ENCODE measurements at places on chromosomes 3 and 15. TPM values are rescaled to one million over a fixed set of nuclear protein-coding genes. Genes with fewer than 3 reads are reported as not detected.

Gene MORC1
- not detected for total RNA-seq

Gene CYP19A1
- total RNA-seq: not detected

Gene CSNK1G1
- total RNA-seq: 19.6 TPM

Gene CCDC174
- total RNA-seq: 14.7 TPM

Gene CISH
- 2.7 TPM for total RNA-seq

Gene AMIGO3
- total RNA-seq: not detected

Gene USP13
- total RNA-seq: 24.7 TPM

DNA sequence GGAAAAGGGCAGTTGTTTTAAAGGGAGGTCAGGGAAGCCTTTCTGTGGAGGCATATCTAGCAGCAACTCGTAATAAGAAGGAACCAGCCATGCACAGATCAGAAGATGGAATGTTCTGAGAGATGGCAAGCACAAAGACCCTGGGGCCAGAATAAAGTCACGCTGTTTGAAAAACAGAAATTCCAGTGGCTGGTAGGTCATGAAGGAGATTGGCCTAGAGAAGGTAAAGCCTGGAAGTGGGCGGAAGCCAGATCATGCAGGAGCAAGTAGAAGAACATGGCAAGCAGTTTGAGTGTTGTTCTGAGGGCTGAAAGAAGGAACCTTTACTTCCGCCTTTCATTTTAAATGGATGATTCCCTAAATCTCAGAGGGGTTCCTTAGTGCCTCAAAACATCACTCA is 208.1 kb upstream of the PPP2R3A start:
- no peak for DNase-seq

DNA sequence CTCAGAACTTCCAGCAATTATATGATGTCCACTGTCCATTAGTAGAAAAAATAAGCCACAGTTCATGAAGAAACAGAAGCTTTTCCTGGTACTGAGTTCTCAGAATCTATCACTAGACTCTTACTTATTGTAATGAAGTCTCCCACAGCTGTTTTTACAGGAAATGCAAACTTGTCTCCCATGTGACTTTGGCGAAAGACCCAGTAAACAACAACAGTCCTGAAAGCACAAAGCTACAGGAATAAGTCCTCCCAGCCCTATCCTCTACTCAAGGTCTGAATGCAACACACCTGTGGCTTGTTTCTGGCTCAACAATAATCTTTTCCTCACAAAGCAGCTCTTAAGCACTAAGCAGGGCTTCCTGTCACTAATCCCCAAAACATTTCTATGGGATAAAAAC is 55.9 kb downstream of the EOMES start:
- DNase-seq: no peak

GRCh38 chr15:77069521-77070121 is 1.3 kb downstream of the TSPAN3 start:
- DNase-seq: no peak

GRCh38 chr15:77630956-77631744 is 1.6 kb downstream of the LINGO1 start:
- no peak for DNase-seq

- DNase-seq: peak; percentile 27
Observed at GRCh38 chr15:73989001-73989798, 2.9 kb downstream of the STOML1 start.

DNA sequence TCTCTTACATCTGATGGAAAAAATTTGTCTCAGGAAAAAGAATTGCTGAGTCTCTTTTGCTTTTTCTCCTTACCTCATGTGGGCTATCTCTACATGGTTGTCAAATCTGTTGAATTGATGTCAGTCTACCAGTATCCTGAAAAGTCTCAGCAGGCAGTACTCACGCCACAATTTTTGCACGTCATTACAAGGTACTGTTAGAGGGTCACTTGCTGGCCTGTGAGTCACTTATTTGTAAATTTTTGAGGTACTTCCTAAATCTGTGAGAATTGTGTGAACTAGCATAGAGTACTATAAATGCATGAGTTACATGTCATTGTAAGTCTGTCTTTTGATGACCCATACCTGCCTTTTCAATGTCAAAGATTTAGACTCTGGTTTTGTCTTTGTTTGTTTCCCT is 15.9 kb downstream of the HPS3 start:
- DNase-seq: no peak

DNA sequence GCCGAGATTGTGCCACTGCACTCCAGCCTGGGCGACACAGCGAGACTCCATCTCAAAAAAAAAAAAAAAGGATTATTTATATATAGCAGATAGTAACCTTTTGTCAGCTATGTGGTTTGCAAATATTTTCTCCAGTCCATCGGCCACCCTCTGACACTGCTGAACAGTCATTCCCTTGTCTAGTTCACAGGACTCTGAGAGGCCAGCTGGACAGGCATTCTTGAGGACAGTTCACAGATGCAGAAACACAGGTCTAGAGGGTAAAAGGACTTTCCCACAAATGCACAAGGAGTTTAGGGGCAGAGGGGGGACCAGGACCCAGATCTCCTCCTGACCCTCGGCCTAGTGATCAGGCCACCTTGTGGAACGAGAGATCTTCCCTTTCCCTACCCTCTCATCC is 7.5 kb upstream of the TMEM40 start:
- DNase-seq: no peak

GRCh38 chr3:31232055-31233025 is 300.4 kb upstream of the STT3B start:
- DNase-seq: no peak

DNA sequence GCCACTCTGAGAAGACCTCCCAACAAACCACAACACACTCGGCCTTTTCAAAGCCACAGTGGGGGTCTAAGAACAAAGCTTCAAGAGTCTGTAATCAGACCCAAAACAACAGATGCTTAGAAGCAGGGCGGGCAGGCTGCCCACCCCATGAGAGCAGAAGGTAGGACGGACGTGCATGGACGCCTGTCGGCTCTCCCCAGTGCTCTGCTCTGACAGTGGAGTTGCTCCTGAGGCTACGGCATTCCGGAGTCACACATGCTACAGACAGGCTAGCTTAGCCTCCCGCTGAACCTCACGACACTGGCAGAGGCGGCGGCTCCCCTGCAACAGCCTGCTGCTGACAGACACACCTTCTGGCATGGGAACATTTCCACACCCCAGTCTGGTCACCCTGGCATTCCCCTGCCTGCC is 33.5 kb downstream of the SLCO2A1 start:
- no peak for DNase-seq

DNA sequence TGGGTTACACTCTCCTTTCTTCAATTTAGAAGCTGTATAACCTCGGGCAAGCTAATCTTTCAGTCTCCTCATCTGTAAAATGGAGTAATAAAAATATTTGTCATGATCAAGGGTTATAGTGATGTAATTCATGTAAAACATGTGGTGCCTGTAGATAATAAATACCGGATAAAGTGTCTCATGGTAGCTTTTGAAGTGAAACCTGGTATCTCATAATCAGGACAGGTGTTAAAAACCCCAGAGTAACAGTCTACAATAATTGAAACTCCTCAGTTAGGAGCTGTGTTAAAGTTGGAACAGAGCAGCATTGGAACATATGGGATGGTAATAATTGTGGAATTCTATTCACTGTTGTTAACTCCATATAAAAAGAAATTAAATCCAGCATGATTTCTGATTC is 884 bp upstream of the KNL1 start:
- no peak for DNase-seq

- DNase-seq: no peak
Observed at GRCh38 chr3:107401301-107401700, 24.1 kb downstream of the CCDC54 start.

DNA sequence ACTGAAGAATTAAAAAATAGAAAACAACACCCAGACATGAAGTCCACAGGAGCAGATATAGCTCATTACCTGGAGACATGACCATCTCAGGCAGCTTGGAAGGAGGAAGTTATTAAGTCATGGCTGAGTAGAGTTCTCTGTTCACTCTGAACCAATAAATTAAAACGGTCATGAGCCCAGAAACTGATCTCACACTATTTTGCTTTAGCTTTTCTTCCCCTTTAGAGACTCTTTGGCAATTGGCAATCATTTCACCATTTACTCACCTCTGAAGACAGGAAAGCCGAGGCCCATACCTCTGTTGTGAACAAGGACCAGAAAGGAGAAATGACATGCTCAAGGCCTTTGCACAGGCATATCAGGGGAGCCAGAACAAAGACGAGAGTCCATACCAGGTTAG is 26.6 kb downstream of the CLDN18 start:
- DNase-seq: no peak

- DNase-seq: no peak
Observed at GRCh38 chr15:51497806-51498205, 124.8 kb downstream of the DMXL2 start.

DNA sequence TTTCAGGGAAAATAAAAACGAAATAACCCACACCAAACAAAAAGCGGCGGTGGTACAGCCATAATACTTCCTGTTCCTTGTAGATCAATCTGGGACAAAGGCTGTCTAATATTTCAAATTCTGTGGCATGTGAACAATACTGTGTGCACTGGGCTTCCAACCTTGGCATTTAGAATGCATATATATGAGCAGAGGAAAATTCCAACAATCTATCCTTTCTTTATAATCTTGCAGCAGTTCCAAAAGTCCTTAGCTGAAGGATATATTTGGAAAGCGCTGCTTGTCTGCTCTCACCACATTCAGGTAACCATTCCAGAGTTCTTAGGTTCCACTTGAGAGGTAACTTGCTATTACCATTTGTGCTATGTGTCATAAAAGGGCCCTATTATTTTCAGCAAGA is 231.8 kb downstream of the RBMS3 start:
- DNase-seq: no peak

DNA sequence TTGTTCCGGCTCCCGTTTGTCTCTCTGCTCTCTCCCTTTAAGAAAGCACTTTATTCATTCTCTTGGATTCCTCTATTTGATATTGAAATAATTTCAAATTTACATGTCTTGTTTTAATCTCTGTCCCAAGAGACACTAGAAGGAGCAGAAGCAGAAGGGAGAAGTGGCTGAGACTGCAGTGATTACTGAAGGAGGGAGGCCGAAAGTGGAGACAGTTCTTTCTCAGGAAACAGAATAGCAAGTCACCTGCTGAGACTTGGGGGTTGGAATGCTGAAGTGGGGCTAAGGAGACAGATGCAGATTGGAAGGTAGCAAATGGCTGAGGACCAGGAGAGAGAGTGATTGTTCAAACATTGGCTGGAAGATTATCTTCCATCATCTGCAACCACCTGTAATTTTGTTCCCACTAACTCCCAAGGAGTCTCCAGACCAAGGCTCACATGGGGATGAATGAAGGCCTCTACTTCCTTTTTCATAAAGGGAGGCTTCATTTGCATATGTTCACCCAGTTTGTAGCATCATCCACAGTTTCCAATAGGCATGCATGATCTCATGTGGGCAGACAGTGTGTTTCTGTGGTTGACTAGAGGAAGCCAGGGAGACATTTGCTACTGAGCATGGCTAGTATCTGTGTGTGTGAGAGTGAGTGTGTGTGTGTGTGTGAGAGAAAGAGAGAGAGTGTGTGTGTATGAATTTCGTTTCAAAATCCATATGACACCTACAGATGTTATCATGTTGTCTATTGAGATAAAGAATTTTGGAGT is 24.0 kb downstream of the LTF start:
- no peak for DNase-seq

DNA sequence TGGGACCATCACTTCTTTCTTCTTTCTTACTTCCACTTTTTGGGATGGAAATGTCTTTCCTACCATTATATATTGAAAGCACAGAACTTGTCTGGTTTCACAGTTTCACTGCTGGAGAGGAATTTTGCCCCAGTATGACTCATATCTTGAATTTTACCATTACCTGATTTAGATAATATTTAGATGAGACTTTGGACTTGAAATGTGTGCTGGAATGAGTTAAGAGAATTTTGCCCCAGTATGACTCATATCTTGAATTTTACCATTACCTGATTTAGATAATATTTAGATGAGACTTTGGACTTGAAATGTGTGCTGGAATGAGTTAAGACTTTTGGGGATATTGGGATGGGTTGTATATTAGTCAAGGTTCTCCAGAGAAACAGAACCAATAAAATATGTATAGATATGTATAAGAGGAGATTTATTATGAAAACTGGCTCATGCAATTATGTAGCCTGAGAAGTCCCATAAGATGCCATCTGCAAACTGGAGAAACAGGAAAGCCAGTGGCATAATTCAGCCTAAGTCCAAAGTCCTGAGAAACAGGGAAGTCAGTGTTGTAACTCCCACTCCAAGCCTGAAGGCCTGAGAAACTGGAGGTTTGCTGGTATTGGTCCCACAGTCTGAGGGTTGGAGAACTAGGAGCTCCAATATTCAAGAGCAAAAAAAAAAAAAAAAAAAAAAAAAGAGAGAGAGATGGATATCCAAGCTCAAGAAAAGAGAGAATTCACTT is 1029.2 kb downstream of the EPHA3 start:
- no peak for DNase-seq

GRCh38 chr15:50181969-50182218 is at the start of gene SLC27A2:
Gene SLC27A2, plus strand, starts transcription at chr15:50182196. Its CDS starts 232 bp downstream, at chr15:50182428.
- DNase-seq: peak; percentile 68

DNA sequence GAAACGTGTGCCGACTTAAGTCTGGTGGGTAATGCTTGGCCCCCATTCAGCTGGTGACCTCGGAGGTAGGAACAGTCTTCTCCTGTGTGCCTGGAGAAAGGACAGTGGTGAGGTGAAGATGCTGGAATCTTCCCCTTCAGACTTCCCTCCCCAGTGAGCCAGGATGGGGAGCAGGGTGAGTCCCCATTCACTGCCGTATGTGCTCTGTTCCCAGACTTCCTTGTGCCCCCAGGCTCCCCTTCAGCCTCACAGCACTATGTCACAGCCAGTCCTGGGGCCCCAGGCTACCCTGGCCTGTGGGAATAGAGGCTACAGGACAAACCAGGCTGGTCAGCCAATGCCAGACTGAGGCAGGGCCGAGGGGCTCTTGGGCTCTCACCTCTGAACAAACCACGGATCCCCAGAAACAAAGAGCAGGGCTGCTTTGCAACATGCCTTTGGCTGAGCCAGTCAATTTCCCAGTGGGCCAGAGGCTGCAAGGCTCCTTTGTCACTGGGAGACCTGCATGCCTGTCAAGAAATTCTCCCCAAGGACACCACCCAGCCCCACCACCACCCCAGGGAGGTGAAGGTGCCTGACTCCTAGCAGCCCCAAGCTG is 31.8 kb upstream of the HHATL start:
- DNase-seq: no peak

- peak; percentile 48 for DNase-seq
Observed at GRCh38 chr3:194779729-194780224, 94.1 kb downstream of the FAM43A start.

- peak; percentile 73 for DNase-seq
Observed at GRCh38 chr15:85788771-85789495, 5.8 kb downstream of the KLHL25 start.

GRCh38 chr15:34620814-34621213 is 37.4 kb upstream of the GOLGA8B start:
- no peak for DNase-seq

GRCh38 chr3:11385326-11385725 is 113.1 kb downstream of the ATG7 start:
- no peak for DNase-seq

GRCh38 chr3:158773166-158773565 is 28.7 kb upstream of the MFSD1 start:
- no peak for DNase-seq

DNA sequence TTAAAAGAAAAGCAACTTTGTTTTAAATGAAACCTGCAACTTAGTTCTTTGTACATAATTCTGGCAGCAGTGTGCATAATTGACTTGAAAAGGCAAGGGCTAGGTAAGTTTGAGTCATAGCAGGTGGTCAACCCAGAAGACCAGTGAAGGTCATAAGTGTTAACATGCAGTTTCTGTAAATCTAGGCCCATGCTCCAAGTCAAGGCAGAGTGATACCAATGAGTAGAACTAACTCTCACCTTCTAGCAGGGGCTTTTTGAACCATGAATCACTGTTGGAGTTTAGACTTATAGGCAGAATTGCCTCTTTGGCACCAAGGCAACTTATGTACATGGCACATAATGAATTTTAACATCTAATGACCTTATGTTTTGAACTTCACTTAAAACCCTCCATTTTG is 29.5 kb upstream of the IL20RB start:
- no peak for DNase-seq

GRCh38 chr15:51647128-51647562 is 24.6 kb upstream of the DMXL2 start:
- no peak for DNase-seq
